ENCODE measurements at places on chromosomes 12 and 14. TPM values are rescaled to one million over a fixed set of nuclear protein-coding genes. Genes with fewer than 3 reads are reported as not detected.

- peak; percentile 77 for ATAC-seq
Observed at GRCh38 chr14:61525293-61526011, 169.9 kb upstream of the HIF1A start.

DNA sequence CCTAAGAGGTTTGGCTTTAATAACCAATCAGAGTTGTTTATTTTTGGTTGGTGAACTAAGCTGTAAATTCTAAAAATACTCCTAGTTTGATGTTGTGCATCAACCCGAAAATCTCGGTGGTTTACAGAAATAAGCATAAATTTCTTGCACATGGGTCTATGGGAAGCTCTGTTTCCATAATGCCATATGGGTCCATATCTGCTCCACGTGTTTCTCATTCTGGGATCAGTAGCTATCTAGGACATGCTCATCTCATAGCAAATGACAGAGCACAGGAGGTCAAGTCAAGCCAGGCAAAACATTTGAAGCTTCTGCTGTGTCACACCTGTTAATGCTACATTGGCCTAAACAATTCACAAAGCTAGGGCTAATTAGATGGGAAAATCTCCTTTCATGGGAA is 23.1 kb downstream of the NUP37 start:
- ATAC-seq: no peak

DNA sequence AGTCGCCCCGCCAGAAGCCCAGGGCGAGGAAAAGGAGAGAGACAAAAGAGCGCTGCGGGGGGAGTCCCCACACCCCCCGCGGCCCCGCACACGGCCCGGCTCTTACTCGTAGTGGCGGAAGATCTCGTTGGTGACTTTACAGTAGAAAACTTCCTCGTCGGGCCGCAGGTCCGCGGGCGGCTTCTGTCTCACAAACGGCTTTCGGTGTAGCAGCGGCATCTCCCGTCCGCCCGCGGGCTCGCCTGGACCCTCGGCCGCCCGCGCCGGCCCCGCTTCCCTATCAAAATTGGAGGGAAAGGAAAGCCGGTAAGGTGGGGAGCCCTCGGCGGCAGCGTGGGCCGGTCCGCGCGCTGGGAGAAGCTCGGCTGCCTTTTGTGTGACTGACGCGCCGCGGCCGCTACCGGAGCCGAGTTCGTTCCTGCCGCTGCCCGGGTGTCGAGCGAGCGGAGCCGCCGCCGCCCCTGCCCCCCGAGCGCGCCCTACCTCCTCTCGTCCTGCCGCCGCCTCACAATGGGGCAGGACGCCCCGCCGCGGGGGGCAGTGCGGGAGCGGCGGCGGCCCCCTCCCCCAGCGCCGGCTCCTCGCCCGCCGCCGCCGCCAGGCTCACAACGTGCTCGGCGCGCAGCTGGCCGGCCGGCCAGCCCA is 652 bp downstream of the BAZ1A start:
- peak; percentile 25 for ATAC-seq

DNA sequence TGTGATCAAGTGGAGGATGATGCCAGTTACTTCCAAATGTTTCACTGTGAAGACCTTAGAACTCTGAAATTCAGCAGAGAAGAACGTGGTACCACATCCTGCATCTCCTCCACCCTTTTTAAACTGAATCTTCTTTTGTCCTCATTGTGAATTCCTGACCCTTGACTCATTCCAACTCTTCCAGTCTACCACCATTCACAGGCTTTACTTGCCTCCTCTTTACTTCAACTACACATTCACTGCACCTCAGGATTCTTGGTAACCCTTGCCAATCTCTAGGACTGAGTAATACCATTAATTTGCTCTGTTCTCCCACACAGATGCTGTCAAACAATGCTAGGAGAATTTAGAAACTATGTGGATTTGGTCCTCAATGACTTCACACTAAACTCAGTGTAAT is 37.3 kb downstream of the PPP1R12A start:
- ATAC-seq: no peak

GRCh38 chr12:14956024-14956891 is 5.1 kb downstream of the ARHGDIB start:
- no peak for ATAC-seq

DNA sequence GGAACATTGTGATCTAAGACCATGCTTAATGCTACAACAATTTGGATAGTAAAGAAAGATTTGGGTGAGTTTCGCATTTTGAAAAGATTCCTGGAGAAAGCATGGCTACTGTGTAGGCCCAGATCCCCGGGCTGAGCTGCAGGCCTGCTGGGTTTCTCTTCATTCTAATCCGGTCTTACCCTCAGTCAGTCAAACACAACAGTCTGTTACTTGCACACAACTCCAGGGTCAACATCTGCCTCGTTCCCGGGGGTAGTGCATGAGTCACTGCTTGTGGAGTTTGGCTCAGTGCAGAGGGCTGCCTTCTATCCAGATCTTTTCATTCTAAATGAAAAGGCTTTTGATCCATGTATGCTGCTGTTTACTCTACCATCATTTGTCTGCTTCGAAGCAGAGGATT is 60.4 kb upstream of the SEL1L start:
- peak; percentile 46 for ATAC-seq

DNA sequence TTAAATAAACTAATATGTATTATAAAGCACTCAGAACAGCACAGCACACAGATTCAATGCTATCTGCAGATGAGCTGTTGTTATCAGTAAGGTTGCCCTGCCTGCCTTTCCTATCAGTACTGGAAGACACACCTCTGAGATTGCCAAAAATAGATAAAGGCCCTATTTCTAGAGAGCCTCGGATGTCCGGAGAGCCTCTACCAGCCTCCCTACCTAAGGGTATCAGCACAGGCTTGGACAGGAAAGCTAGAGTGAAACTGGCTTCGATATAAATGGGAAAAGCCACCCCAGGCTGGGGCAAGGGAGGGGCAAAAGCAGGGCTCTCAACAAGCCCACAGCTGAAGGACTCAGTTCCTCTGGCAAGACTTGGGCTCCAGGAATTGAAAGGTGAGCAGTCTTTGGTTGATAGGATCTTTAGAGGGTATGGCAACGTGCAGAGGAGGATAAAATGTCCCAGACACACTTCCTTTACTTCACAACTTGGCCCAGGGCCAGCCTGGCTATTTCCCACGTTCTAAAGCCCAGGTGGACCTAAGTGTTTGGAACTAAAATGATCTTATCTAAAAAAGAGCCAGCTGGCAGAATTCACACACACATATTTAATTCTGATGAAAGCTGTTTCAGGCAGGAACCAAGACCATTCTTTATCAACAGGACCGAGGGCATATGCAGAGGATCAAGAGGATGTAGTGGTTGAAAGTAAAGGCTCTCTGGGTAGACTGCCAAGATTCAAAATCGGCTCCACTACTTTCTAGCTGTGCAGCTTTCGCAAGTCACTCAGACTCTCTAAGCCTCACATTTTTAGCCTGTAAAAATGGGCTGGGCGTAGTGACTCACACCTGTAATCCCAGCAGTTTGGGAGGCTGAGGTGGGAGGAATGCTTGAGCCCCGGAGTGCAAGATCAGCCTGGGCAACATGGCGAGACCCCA is 37.8 kb upstream of the ITPR2 start:
- ATAC-seq: peak; percentile 39

- no peak for ATAC-seq
Observed at GRCh38 chr14:70130482-70130881, 58.3 kb downstream of the SLC8A3 start.

GRCh38 chr14:73339846-73340595 is 102.7 kb downstream of the PAPLN start:
- ATAC-seq: no peak

- ATAC-seq: no peak
Observed at GRCh38 chr14:104586832-104587620, 7.5 kb downstream of the C14orf180 start.

DNA sequence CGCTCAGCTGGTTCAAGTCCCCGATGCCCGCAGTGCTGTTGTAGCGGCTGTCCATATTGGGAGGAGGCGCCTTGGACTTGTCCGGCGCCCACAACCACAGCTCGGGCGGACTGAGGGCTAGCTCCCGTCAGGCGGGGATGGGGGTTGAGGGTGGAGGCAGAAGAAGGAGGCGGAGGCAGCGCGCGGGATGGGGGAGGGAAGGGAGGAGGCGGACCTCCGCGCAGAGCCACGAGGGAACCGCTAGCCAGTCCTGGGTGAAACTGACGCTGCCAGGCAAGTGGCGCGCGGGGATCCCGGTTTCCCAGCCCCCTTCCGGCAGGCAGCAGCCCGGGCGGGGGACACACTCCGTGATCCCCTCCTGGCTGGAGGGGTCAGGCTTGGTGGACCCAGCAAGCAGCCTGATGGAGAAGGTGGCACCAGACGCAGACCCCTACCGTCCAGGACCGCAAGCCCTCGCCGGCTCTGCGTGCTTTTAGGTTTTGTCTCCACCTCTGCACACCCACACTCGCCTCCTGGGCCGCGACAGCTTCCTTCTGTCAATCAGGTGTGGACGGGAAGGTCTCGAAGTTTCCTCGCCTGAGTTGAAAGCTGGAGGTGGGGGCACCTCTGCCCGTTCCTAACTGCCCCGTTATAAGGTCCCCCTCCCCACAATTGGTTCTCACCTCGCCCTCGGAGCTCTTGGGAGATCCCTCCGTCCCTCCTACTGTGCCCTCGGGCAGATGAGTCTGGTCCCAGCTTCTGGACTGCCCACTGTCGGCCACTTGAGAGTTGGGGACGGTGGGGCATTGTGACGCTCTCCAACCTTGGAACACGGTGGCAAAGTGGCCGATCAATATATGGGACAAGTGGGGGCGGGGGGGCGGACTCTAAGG is at the start of gene CPNE8:
Gene CPNE8 (minus strand): TSS at position 112 of the 872 bp plus-strand sequence. CDS start 57 bp downstream, at position 55.
- peak; percentile 88 for ATAC-seq

- no peak for ATAC-seq
Observed at GRCh38 chr14:22163051-22163450, 426.0 kb downstream of the DAD1 start.

DNA sequence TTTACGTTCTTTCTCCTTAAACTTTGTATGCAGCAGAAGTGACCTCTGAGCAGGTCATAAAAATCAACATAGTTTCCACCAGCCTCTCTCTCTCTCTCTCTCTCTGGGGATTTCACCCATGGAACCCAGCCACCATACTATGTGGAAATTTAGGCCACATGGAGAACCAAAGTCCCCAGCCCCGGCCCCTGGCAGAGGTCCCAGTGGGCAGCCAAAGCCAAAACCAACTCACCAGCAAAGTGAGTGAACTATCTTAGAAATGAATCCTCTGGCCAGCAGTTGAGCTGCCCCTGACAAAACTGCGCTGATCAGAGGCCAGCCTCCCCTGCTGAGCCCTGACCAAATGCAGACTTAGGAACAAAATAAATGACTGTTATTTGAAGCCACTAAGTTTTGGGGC is 9.2 kb downstream of the DUSP6 start:
- ATAC-seq: no peak

GRCh38 chr12:119695034-119695433 is 27.1 kb downstream of the PRKAB1 start:
- ATAC-seq: no peak

GRCh38 chr14:79809849-79810612 is 401.3 kb downstream of the DIO2 start:
- no peak for ATAC-seq

GRCh38 chr12:106025129-106025528 is 113.6 kb downstream of the NUAK1 start:
- no peak for ATAC-seq

DNA sequence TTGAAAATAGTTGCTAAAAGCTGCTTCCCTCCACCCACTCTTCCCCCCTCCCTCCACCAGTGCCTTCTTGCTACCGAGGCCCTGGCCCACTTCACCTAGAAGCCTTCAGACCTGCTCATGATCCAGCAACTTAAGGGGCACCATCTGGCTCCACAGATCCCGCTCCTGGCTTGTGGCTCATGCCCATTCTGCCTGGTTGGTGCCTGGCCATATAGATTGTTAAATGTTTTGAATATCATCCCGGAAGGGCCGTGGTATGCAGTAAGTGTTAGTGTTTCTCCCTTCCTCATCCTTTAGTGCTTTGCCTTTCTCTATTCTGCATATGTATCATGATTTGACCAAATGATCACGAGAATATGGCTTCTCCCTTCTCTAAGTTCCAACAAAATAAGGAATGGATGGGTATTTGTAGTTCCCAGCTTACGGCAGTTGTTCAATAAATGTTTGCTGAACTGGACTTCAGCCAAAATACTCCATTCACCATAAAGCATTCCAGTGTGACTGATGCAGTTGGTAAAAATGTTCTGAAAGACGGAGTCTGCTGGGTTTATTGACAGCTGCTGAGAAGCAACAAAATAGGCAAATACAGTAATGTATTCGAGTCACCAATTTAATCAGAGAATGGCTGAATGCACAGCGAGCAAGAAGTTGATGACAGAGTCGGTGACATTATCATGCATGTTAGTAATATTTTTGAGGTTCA is 30.7 kb downstream of the GRIP1 start:
- ATAC-seq: no peak

DNA sequence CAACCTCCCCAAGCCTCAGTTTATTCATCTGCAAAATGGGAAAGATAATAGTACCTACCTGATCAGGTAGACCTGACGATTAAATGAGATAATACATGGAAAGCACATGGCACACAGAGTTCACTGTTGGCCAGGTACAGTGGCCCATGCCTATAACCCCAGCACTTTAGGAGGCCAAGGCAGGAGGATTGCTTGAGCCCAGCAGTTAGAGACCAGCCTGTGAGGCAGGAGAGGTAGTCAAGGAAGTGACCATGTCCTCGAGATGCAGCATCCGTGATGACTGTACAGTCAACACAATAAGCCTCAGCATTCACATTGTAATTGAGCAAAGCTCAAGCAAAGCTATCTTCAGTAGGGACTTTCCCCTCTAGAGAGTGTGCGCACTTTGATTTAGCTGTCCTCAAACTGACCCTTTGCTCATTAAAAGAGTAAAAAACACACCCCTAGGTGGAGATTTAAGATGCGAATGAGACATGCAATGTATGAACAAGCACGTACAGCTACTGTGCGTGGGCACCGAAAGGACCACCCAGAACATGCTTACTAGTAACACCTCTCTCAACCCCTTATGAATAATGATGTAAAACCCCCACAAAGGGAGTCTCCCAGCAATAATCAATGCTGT is 9.9 kb downstream of the ISCU start:
- ATAC-seq: no peak

DNA sequence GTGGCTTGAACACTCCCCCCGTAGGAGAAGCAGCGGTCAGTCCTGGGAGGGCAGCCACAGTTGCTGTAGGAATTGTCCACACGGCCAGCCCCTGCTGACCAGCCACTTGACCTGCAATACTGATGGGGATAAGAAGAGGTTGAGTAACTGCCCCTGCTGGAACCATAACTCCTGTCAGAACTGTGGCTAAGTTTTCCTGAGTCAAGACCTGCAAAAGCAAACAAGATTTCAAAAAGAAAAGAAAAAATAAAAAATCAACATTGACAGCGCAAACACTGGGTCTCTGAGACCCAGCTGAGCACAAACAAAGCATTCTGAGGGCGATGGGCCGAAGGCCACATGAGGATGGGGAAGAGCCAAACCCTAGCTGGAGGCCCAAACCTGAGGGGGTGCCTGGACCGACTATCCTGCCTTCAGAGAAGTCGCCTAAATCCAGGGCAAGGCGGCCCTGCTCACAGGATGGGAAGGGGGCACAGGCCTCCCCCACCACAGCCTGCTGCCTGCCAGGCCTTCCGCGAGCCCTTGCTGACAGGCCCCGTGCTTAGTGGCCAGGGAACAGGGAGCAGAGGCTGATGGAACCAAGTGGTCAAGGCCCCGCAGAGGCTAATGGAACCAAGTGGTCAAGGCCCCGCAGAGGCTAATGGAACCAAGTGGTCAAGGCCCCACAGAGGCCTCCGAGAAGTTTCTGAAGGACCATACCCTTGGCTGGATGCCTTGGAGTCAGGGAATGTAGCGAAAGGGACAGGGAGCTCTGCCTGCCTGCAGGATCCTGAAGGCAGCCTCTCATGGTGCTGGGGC is 19.1 kb downstream of the POU6F1 start:
- ATAC-seq: no peak

The SRRM4 gene
- total RNA-seq: not detected

The MOAP1 gene
- 80.6 TPM for total RNA-seq

The PPP2R5E gene
- 38.0 TPM for total RNA-seq

The HCAR2 gene
- 0.54 TPM for total RNA-seq

The BCL11B gene
- total RNA-seq: 0.39 TPM

The ZNF740 gene
- 19.1 TPM for total RNA-seq

The ARPC3 gene
- total RNA-seq: 302 TPM

Measured in gastroesophageal sphincter (tissue), 4 donors.